ENCODE measurements at places on chromosomes 7 and 10. TPM values are rescaled to one million over a fixed set of nuclear protein-coding genes. Genes with fewer than 3 reads are reported as not detected.

Gene GOLGA7B
- 0.92 TPM for total RNA-seq

Gene CPVL
- not detected for total RNA-seq

Gene UTF1
- total RNA-seq, result not detected

Gene ZSCAN21
- total RNA-seq, result 6.3 TPM

- no peak overlapping the region for H3K4me3 ChIP-seq
- DNase-seq, result no peak
- no peaks in the 10 kb centered on the region for H3K27me3 ChIP-seq
- peaks cover 62% of the 10 kb centered on the region for H3K36me3 ChIP-seq
- H3K27ac ChIP-seq, result no peak overlapping the region
Measured at GRCh38 chr10:69398466-69398865, 18.3 kb downstream of the TACR2 start.

- peak overlapping the region; percentile 17 for H3K27ac ChIP-seq
- no peak for DNase-seq
- H3K36me3 ChIP-seq, result no peaks in the 10 kb centered on the region
- H3K4me1 ChIP-seq, result peaks cover 4% of the 10 kb centered on the region
Measured at GRCh38 chr10:260819-261429, 125.7 kb downstream of the ZMYND11 start.

Gene DKK1
- not detected for total RNA-seq

DNA sequence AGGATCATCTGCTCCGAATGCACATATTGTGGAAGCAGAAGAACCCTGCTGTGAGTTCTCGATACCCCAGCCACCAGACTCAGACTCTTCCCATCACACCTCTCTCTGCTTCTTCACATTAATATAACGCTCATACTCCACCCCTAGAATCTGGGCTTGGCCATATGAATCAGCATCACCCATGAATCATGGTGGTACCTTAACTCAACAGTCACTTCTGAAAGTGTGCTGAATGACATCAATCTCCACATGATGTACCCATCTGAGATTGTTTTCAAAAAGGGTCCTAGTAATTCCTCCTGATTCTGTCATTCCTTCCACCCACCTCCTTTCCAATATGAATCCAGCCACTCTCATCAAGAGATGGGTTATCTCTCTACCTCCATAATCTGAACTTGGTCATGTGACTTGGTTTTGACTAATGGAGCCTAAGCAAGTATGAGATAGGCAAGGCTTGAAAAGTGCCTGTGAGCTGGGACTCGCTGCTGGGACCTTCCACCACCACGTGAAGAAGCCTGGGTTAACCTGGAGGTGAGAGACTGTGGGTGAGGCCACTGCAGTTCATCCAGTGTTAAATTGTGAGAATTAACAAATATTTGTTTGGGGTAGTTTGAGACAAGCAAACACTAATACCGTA lies 15.4 kb downstream of the YWHAG start:
- H3K4me1 ChIP-seq, result peaks cover 73% of the 10 kb centered on the region
- H3K4me3 ChIP-seq, result no peak overlapping the region
- DNase-seq, result peak; percentile 24
- peak overlapping the region; percentile 53 for H3K27ac ChIP-seq
- H3K27me3 ChIP-seq, result no peaks in the 10 kb centered on the region
- peaks cover 75% of the 10 kb centered on the region for H3K36me3 ChIP-seq

Gene PRKG1
- not detected for total RNA-seq

DNA sequence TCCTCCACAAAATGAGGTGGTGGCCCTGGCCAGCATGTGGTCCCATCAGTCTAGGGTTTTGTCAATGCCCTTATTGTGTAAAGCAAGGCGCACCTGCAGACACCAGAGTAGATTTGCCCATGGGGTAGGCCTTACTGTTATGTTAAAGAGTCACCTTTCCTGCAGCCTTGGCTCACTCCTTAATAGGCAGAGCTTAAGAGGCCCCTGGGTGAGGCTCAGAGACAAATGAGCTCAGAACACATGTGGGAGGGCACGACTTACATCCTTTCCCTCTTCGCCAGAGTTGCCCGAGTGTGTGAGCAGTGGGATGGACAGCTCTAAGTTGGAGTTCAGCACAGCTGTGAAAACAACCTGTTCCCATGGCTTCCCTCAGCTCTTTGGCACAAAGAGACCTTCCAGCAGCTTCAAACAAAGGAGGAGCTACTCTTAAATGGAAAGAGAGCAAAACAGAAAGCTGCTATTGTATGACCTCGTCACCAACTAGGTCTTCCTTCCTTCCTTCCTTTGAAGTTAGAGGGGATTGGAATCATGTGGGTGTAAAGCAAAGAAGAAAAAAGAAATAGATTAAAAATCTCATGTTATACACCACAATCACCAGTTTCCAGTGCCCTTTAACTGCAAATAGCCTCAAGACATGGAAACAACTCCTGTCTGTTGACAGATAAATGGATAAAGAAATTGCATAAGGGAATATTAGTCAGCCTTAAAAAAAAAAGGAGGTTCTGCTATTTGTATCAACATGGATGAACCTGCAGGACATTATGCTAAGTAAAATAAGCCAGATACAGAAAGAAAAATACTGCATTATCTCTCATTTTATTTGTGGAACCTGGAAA lies 11.9 kb upstream of the XPNPEP1 start:
- peak overlapping the region; percentile 78 for H3K4me3 ChIP-seq
- H3K4me1 ChIP-seq, result peaks cover 62% of the 10 kb centered on the region
- H3K27me3 ChIP-seq, result no peaks in the 10 kb centered on the region
- DNase-seq, result peak; percentile 44

DNA sequence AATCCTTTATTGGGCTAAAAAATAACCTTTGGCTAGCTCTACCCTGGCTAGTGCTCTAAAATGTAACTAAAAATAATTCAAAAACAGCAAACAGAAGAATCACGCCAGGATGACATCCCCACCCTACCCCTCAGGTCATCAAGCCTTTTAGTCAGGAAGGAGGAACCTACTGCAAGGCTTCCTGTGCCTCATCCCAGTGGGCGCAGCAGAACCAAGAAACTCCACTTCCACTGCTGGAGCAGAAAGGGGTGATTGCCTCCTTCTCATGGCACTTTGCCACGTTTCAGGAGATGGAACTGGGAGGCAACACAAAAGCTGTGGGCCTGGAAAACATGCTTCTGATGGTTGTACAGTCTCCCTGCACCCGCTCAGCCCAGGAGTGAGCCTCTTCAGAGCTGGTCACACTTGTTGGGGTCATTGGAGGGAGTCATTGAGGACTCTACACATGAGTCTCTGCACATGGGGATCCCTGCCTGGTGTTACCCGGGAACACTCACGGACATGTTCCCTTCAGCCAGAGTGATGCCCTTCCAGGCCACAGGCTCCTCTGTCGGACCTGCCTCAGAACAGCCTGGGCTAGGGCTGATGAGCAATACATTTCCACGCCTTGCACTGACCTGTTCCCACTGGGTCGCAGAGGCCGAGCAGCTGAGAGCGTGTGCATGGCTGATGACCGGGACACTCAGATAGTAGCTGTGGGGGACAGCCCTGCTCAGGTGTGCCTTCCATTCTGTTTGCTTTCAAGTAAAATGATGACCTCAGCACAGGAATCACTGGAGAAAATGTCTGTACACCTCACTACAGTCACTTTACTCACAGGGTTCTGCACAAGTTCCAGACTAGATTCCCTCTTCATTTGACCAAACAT lies 355.3 kb downstream of the FGFR2 start:
- H3K36me3 ChIP-seq, result no peaks in the 10 kb centered on the region
- peaks cover 6% of the 10 kb centered on the region for H3K27me3 ChIP-seq
- no peak for DNase-seq
- no peak overlapping the region for H3K27ac ChIP-seq
- H3K4me3 ChIP-seq, result no peak overlapping the region
- no peaks in the 10 kb centered on the region for H3K4me1 ChIP-seq

GRCh38 chr10:75209086-75209920 lies 1.3 kb upstream of the VDAC2 start:
- H3K27me3 ChIP-seq, result no peaks in the 10 kb centered on the region
- H3K36me3 ChIP-seq, result peaks cover 26% of the 10 kb centered on the region
- H3K4me3 ChIP-seq, result peak overlapping the region; percentile 98
- H3K4me1 ChIP-seq, result peaks cover 36% of the 10 kb centered on the region
- H3K27ac ChIP-seq, result peak overlapping the region; percentile 100

Gene FOXI2
- not detected for total RNA-seq

- H3K27ac ChIP-seq, result peak overlapping the region; percentile 85
- peaks cover 13% of the 10 kb centered on the region for H3K36me3 ChIP-seq
- peaks cover 18% of the 10 kb centered on the region for H3K4me1 ChIP-seq
- no peaks in the 10 kb centered on the region for H3K27me3 ChIP-seq
Measured at GRCh38 chr7:92448205-92448747, 994 bp downstream of the GATAD1 start.

DNA sequence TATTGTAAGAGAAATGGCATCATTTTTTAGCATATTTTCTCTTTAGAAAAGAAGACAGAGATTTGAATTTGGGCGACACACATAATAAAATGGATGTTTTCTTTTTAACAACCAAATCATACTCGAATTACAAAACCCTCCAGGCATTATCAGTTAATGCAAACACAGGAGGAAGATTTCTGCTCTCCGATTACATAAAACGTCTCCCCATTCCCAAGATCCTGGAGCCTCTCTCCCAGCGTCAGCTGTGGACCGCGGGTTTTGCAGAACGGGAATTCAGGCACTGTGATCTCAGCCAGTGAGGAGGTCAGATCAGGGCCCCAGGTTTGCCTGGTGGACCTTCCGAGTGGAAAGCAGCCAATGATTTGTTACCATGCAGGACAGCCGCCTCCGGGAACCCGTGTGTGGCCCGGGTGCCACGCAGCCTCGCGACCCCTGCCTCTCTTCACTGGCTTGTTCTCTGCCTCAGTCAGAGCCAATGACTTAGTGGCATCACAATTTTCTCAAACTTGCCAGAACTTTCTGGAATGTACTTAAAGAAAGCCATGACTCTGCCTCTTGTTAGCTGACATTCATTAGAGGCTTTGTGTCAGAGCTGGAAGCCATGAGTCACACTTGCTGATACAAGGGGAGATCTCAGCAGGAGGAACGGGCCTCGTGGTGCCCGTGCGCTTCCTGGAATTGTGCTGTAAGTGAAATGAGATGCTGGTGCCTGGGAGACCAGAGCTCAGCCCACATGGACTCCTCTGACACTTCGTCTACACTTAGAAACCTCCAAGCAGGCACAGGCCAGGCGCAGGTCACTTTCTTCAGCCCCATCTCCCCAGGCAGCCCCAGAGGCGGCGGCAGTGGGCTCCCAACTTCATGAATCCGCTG lies 246.1 kb downstream of the KLF6 start:
- no peak overlapping the region for H3K27ac ChIP-seq
- no peak overlapping the region for H3K4me3 ChIP-seq
- DNase-seq, result peak; percentile 34

Gene CYP2C19
- total RNA-seq, result not detected

GRCh38 chr7:111937163-111937562 lies 269.0 kb downstream of the DOCK4 start:
- H3K27me3 ChIP-seq, result no peaks in the 10 kb centered on the region
- no peak overlapping the region for H3K4me3 ChIP-seq
- no peak overlapping the region for H3K27ac ChIP-seq
- no peak for DNase-seq
- no peaks in the 10 kb centered on the region for H3K36me3 ChIP-seq

GRCh38 chr7:8480527-8480926 lies 47.1 kb downstream of the NXPH1 start:
- H3K27ac ChIP-seq, result no peak overlapping the region
- H3K4me3 ChIP-seq, result no peak overlapping the region
- no peaks in the 10 kb centered on the region for H3K4me1 ChIP-seq

- no peaks in the 10 kb centered on the region for H3K36me3 ChIP-seq
- H3K27me3 ChIP-seq, result peaks cover 3% of the 10 kb centered on the region
- H3K27ac ChIP-seq, result no peak overlapping the region
- H3K4me3 ChIP-seq, result no peak overlapping the region
- no peaks in the 10 kb centered on the region for H3K4me1 ChIP-seq
Measured at GRCh38 chr7:127504715-127505114, 80.7 kb downstream of the GCC1 start.

GRCh38 chr7:45590679-45591057 lies 16.5 kb downstream of the ADCY1 start:
- DNase-seq, result no peak
- no peak overlapping the region for H3K27ac ChIP-seq
- H3K4me3 ChIP-seq, result no peak overlapping the region
- no peaks in the 10 kb centered on the region for H3K27me3 ChIP-seq
- H3K4me1 ChIP-seq, result no peaks in the 10 kb centered on the region

DNA sequence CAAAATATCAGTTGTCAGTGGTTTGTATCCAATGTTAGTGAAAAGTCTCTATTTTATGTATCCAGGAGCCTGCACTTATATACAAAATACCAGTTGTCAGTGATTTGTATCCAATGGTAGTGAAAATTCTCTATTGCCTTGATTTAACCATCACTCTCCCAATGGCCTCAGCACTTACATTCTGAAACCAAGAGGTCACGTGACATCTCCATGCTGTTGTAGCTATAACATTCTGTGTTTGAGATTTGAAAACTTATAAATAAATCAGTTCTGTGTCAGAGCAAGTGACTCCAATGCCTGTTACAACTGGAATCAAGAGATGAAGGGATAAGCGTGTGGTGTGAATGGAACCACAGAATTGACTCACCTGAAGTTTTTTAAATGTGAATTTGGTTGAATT lies 30.6 kb upstream of the GATA3 start:
- no peak overlapping the region for H3K4me3 ChIP-seq
- H3K4me1 ChIP-seq, result peaks cover 5% of the 10 kb centered on the region
- no peaks in the 10 kb centered on the region for H3K36me3 ChIP-seq
- H3K27me3 ChIP-seq, result peaks cover 19% of the 10 kb centered on the region
- no peak for DNase-seq

DNA sequence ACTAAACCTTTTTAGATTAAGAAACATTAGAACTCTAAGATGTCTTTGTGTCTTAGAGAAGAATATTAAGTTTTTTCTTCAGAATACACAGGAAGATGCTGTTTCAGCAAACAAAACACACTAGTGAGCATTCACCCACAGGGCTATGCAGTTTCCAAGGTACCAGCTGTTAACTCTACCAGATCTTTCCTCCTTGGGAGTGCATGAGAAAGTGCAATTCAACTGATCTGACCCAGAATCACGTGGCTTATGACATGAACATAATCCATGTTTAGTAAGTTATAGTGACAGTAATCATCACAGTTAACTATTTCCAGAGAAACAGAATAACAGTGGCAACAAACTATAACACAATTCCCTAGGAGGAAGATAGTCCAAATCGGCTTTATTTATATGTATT lies 270.7 kb downstream of the CACNA2D1 start:
- H3K4me3 ChIP-seq, result no peak overlapping the region
- H3K36me3 ChIP-seq, result no peaks in the 10 kb centered on the region
- H3K27ac ChIP-seq, result no peak overlapping the region
- no peak for DNase-seq
